Common myeloid progenitor, CD34-positive (primary cell): ENCODE measurements at places on chromosomes 4 and X.

GRCh38 chr4:133618963-133619362 lies 469.9 kb downstream of the PCDH10 start:
- no peak for DNase-seq

DNA sequence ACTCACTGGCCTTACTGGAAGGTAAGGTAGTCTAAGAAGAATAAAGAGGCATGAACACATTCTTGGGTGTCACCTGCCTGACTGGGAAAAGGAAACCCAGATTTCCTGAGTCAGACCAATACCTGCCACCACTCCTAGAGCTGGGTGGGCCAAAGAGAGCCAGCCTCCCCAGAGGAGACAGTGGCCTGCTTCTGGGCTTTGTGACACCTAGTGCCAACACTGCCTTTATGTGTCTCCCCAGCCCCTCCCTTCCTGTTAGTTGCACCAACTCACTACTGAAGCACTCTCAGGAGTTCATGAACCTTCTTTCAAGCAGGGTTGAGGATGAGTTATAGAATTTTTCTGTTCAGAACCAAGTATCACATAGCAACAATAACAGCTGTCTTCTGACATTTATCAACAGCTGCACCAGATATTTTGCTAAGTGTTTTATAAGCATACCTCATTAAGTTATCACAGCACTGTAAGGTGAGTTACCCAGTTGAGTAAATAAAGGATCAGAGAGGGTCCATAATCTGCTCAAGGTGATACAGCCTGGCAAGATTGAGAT lies 77.6 kb upstream of the ETNPPL start:
- DNase-seq: no peak

DNA sequence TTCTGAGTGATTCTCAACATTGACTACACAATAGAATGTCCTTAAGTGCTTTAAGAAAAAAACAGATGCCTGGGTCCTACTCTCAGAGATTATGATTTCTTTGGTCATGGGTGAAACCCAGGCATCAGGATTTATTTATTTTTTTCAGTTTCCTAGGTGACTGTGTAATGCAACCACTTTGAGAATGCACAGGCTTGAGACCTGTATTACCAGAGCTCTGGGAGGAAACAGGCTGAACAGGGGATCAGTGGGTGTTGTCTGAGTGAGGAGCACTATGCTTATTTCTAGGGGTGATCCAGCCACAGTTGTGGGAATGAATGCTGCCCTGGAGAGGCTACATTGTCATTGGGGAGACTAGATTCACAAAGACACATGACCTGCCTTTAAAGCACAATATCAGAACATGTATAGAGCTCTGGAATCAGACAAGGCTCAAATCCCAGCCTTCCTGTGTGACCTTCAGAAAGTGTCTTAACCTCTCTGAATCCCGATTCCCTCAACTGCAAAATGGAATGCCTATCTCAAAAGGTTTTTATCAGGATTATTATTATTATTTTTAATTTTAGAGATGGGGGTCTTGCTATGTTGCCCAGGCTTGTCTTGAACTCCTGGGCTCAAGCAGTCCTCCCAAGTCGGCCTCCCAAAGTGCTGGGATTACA lies 61.6 kb upstream of the PRPS1 start:
- DNase-seq: no peak

DNA sequence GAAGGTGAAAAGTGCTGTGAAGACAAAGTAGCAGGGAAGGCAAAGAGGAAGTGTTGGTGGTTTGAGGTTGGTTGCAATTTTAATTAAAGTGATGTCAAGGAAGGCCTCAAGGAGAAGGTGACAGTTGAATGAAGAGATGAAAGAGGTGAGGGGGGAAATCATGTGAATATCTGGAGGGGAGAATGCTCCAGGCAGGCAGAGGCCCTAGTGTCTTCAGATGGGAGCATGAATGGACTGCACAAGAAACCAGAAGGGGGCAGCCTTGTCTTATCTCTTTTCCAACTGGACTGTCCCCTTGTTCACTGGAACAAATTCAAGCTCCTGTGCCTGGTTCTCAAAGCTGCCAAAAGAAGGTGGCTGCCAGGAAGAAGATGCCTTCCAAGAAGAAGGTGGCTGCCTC lies 68.4 kb downstream of the MAOB start:
- DNase-seq: peak; percentile 28

GRCh38 chr4:132123870-132124623 lies 1025.0 kb upstream of the PCDH10 start:
- peak; percentile 4 for DNase-seq
